ENCODE measurements at places on chromosomes 11 and 22.

DNA sequence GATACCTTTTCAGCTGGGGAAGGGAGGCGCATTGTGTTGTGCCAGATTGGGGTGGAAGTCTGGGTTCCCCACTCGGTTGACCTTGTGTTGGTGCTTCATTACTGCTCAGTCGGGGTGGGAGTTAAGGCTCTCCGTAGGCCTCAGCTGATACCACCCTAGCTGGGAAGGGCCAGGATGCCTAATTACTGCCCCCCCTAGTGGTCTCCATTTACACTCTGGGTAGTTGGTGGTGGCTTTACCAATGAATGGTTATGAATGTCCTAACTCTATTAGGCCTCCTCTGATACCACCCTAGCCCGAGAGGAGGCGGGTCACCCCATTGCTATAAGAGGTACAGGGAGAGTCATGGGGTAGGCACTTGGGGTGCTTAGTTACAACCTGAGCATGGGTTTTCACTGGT, 27.5 kb upstream of the HIKESHI start:
- DNase-seq = no peak

- no peak for DNase-seq
Observed at GRCh38 chr11:69234740-69235710, 58.9 kb upstream of the MYEOV start.

DNA sequence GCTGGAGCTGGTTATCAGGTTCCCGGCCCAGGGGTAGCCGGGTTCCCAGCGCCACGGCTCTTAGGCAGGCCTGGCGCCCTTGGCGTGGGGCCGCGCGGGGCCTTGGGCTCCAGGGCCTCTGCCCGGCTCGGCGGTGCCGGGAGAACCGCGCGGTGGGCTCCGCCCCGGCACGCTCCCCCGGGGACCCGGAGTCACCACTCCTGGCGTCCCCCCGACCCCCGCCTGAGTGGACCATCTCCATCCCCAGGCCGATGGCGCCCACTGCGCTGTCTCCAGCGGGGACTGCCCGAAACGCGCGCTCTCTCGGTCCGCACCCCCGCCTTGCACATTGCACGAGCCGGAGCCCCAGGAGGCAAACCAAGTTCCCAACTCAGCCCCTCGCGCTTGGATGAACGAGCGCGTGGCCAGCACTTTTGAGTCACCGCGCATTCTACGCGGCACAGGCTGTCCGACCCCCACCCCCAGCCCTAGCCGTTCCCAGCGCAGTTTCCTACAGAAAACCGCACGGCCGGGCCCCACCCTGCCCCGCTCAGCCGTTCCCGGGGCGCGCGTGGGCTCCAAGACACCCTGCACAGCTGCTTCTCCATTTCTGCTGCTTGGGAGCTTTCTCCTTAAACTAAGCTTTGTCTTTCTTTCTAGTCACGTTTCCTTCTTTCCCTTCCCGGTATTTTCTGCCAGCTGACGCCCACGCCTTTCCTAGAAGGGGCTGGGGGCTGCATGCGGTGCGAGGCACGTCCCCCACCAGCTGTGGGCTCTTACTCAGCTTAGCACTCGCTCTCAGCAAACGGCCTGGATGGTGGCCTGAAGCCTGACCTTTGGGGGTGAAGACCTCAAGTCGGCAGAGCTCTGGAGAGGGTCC, 650 bp upstream of the CHID1 start:
- DNase-seq = no peak

- no peak for DNase-seq
Observed at GRCh38 chr11:102882389-102883024, 7.7 kb upstream of the MMP12 start.

GRCh38 chr22:20228055-20228938, 39.8 kb downstream of the RTN4R start:
- DNase-seq = no peak

DNA sequence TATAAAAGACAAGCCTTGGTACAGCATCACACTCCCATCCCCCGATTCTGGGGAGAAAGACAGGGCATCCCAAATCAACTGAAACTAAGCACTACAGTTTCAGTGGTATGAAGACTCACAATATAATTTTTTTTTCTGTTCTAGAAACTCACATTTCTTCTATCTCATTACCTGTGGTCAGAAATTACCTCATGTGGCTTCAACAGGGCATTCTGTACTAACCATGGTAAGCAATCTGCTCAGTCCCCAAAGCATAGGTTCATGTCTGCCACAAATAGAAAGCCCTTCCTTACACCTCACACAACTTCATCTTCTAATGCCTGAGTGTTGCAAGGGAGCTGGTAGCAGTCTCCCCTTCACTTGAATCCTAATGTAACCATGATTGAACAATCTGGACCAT, 147.4 kb upstream of the POU2AF2 start:
- DNase-seq = no peak

DNA sequence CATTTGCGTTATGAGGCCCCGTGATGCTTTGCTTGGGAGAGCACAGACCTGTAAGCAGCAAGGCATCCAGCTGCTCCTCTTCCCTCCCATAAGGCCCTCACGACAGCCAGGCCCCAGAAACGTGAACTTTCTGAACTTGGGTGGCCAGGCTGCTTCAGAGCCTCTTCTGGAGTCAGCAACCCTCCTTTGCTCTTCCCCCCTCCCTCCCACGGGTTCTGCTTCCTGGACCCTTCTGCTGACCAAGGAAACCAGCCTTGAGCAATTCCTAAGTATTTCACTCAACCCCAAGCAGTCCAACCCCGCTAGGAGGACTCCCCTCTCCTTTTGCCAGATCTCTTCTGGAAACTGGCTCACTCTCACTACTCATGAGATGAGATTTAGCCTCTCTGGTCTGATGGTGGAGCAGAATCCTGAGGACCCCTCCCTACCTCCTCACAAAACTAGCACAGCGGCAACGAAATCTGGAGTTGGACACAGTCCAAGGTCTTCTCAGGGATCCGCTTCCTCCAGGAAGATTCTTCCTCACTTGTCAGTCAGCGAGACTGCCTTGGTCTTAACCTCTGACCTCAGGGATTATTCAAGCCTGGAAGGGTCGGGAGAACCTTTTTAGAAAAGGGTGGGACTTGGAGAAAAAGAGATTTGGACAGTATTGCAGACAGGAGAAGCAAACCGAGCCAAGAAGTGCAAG, 86.2 kb downstream of the UBASH3B start:
- DNase-seq = no peak

DNA sequence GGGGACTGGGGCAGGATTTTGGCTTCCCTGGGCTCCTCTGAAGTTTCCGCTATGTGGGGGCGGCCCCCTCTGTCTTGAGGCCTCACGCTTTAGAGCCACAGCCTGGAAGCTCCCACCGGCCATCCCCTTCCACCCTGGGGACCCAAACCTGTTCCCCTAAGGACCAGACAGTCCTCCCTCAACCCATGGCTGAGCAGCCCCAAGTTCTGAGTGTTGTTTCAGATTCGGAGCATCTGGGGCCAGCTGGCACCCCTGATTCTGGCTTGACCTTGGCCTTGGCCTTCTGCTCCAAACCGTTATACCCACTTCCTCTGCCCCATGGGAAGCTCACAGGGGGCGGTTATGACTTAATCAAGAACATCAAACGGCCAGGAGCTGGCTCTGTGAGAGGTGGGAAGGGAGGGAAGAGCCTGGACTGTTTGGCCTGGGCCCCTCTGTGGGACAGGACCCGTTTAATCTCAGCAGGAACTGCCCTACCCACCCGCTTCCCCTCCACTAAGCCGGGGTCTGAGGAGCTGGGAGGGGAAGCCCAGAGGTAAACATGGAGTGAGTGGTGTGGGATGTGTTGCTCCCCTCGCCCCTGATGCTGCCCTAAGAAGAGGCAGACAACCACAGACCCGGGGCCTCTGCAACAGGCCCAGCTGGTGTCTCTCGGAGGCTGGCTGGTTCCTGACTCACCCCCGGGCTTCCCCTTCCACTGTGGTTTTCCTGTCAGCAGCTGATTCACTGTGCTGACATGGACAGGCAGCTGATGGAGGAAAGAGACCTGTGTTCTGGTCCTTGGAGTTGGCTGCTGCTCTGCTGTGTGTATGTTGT, 3.4 kb downstream of the CD82 start:
- peak; percentile 78 for DNase-seq

- no peak for DNase-seq
Observed at GRCh38 chr22:46193898-46194310, 43.6 kb downstream of the PPARA start.

DNA sequence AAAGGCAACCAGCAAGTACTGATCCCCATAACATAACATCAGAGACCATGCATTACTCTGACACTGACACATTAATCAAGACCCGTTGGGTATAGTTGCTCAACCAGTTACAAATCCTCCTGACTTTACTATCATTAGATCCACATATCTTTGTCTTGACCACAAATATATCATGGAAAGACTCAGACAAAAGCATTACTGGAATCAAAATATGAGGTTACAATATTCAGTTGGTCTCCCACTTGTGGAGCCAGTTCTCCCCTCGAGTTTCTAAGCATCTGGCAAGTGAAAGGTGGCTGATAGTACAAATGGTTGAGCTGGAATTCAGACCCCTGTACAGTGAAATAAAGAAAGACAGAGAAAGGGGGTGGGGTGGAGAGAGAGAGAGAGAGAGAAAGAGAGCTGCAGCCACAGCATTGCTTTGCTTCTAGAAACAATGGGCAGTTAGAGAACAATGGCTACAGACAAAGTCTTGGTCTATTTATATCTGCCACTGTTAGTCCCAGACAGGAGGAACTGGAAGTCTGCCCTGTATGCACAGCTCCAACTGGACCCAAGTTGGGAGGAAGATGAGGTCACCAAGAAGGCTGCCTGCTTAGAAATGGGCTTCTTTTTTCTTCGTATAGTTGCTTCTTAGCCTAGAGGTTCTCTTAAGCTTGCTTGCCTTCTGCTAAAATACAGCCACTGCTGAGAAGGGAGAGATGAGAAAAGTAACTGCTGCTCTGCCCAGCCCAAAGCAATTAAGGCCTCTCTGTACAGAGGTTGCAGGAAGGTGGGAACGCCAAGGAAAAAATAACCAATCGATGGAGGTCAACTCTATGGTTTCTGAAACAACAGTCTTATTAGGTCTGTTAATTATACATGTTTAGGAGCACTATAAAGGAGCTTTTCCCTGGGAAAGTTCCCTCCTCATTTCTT, 85.5 kb downstream of the ETS1 start:
- DNase-seq = no peak

- no peak for DNase-seq
Observed at GRCh38 chr11:79312617-79313529, 128.0 kb downstream of the TENM4 start.

DNA sequence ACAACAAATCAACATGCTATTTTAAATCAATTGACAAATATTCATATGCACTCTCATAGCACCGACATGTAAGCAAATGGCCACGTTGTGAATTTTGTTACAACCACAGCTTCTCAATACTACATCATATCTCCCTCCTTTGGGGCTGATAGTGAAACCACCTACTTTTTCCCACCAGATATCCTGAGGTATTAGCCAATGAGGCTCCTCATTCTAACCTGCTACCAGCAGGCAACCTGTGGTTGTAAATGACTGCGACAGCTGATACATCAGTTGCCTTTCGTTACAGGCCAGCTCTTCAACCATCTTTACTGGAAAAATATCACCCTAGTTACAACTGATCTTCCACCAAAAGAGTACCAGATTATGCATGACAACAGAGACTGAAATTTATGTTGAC, 3.7 kb upstream of the XKR3 start:
- DNase-seq = no peak

DNA sequence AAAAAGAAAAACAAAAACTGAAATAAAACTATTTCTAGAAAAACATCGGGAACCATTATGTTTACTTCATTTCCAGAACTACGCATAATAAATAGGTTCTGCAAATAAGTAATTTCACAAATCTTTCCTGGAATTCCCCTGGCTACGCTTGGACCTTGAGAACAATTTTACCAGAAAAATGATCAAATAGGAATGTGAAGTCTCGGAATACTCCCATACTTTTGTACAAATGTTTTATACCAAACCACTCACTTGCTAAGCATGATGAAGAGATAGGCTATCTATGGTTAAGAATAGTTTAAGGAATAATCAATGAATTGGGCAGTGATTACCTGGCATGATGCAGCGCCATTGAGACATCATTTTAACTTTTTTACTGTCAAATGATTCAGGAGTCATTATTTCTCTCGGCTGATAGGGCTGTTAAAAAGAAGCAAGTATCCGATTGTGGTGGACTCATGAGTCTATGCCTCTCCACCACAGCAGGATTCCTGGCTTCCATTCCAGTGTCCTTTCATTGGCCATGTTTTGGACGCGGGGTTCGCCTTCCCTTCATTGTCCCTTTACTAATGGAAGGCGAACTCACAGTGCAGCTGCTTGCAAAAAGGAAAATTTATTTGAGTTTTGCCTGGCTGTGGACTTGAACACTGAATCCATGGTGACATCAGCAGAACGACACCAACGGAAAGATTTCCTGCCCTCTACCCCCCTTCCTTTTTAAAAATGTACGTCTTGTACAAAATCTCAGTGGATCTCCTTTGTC, 39.9 kb upstream of the BLID start:
- DNase-seq = no peak

DNA sequence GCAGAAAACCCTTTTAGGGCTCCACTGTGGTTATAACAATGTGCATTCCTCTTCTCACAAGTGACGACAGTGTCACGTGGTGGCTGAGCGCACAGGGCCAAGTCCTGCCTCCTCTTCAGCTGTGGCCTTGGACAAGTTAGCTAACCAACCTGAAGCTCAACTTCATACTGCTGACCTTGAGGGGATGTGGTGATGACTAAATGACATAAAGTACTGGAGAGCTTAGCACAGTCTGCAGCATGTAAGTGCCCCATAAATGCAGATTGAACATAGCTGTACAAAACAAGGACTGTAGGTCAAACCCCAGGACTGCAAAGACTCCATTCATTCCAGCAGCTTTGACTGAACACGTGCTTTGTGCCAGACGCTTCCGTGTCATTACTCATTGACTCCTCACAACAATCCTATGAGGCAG, 20.1 kb upstream of the MRGPRX2 start:
- DNase-seq = no peak

- no peak for DNase-seq
Observed at GRCh38 chr11:112760396-112761059, 200.7 kb upstream of the NCAM1 start.

- DNase-seq = no peak
Observed at GRCh38 chr11:103582351-103582909, 454.0 kb upstream of the DDI1 start.

GRCh38 chr11:28679795-28680468, 571.7 kb downstream of the METTL15 start:
- DNase-seq = no peak

GRCh38 chr11:113623114-113623513, 83.0 kb downstream of the TMPRSS5 start:
- no peak for DNase-seq

GRCh38 chr22:40414838-40415505, 44.6 kb downstream of the SGSM3 start:
- no peak for DNase-seq

- DNase-seq = no peak
Observed at GRCh38 chr11:110289472-110289871, 6.9 kb downstream of the RDX start.

DNA sequence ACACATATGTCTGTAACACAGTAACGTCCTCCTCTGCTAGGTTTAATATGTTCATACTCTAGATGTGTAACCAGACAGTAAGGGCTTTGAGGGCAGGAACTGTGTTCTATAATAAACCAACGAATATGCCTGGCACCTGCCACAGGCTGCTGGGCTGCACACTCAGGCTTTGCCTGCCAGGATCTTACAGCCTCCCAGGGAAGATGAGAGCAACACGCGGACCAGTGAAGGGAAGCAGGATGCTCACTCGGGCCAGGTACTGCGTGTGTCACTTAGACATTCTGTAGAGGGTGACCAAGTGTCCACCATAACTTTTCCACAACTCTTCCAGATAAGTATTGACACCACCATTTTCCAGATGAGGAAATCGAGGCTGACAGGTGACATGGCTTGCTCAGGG, 21.7 kb upstream of the BAIAP2L2 start:
- DNase-seq = no peak
